Effector CD8-positive, alpha-beta T cell (primary cell): ENCODE measurements at places on chromosomes 5 and 9.

DNA sequence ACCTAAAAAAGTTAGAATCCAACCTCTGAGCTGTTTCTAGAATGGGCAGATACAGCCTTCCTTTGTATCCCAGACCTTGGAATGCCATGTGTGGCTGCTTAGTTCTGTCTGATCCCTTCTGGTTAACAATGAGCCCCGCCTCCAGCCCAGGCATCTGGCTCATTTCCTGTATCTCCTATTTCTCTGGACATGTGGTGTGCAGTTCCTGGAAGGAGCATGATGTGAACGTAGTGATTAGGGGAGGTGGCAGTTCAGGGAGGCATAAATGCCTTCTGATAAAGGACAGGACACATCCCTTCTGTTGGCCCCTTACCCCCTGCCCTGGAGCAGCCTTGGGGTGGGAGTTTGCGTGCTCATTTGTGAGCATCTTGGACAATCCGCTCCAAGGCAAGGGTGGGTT lies 243.0 kb downstream of the ZSWIM6 start:
- DNase-seq, result no peak

DNA sequence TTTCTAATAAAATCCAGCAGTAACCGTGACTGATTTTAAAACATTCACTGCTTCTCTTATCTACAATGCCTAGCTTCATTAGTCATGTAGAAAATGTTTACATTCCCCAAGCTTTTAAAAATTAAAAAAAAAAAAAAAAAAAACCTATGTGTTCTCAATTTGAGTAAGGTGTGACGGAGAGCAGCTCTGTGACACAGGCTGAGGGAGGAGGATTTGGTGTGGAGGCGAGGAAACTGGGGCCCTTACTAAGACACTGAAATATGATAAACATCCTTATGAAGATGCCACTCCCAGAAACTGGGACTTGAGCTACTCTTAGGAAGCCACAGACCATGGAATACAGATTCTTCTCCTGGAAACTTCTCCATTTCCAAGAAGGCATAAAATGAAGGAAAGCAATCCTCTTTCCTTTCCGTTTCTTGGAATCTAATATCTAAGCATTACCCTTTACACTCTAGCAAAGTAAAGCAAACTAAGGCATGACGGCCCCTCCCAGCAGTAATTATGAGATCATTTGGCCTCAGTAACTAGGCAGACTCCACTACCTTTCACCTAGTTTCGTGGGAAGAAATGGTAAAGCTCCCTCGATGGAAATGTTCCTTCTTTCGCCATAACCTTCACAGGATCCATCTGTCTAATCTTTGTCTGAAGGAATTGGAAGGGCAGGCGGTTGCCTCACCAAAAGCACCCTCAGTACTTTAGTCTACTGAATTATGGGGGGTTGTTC lies 23.5 kb downstream of the GRAMD2B start:
- DNase-seq, result no peak

GRCh38 chr9:76658510-76659231 lies 105.6 kb upstream of the PCA3 start:
- DNase-seq, result no peak

- DNase-seq, result no peak
Observed at GRCh38 chr9:76443887-76444286, 15.1 kb upstream of the GCNT1 start.
